ENCODE measurements at places on chromosomes 4 and X.

GRCh38 chr4:163818673-163819072 lies 324.2 kb downstream of the TMA16 start:
- no peak for DNase-seq

DNA sequence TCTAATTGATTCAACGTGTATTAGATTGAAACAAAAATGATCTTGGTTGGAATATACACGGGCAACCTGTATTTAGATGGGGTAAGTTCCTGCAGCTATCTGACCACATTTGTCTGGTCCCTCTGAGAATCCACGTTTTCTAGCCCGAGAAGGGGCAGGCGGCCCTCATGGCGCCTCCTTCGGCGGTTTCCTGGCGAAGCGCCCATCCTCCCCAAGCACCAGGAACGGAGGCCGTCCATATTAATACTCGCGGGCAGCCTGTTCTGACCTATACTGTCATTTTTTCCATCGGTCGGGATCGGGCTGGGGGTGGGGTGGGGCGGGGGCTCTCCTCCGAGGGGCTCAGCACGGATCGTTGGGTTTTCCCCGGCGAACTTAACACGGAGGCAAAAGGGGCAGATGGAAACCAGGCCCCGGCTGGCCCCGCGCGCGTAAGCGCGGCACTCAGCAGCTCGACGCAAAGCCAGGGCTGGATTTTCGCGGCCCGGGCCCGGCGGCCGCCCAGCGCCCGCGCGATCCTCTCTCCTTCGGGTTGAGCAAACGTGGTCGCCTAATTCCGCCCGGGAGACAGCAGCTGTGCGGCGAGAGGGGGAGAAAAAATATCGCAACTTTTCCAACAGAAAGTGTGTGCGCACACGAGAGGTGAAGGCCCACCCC lies 77.2 kb upstream of the BCOR start:
- DNase-seq: no peak

GRCh38 chr4:533318-534100 lies 34.5 kb downstream of the PIGG start:
- DNase-seq: no peak

DNA sequence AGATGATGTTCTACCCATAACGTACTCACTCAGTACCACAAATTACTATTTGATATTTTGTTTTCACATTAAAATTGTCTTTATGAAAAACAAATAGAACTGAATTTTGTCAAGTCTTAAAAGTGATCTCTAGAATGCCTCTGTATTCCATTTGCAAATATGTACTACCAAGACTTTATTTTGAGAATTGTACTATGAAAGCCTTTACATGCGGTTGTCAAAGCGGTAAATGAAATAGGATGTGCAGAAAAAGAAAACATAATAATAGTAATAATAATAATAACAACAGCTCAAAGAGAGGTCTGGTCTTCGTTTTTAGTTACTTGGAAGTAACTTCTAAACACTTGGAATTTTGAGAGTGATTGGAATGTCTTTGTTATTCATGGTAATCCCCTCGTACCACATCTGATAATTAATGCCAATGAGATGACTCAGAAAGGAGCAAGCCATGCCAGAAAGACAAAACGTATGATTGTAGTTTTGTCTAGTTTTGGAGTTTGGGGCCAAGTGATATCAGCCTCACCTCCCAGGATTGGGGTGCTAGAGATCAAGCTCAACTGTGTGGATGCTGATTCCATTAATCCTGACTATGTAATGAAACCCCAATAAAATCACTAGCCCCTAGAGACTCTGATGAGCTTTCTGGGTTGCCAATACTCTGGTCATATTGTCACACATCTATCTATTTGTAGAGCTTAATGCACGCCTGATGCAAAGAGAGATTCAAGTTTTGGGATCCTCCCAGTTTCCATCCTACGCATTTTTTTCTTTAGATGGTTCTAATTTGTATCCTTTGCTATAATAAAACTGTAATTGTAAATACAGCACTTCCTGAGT lies 20.2 kb upstream of the CTSO start:
- no peak for DNase-seq

DNA sequence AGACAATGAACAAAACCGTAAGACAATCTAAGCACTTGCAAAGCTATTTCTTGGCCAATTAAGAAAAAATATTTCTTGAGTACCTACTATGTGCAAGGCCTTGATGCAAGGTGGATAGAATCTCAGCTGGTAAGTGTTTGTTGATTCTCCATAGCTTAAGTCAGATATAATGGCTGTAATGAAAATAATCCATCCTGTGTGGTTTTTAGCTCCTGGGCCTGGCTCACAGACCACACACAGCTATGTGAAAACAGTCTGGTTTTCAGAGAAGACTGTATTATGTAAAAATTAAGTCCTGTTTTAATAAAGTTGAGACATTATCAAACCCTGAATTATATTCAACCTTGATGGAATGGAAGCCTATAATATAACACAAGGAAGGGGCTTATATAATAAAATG lies 7.8 kb upstream of the DDIT4L start:
- no peak for DNase-seq

GRCh38 chrX:94932278-94932965 lies 1258.4 kb downstream of the FAM133A start:
- no peak for DNase-seq

GRCh38 chrX:69077895-69078455 lies 87.3 kb downstream of the PJA1 start:
- DNase-seq: no peak

DNA sequence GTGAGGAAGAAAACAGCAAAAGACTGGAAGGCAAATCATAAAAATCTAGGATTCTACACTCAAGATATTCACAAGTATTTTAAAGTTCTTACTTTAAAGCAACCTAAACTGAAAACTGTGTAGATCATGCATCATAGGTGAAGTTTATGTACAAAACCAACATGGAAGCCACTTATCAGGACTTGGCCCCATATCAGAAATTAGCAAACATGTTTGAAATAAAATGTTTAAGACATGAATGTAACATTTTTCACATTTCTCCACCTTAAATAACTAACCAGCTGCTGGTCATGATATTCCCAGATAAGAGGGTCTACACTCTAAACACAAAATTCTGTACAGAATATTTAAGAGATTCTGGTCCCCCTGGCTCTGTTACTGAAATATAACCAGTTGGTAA lies 38.5 kb downstream of the APBB2 start:
- no peak for DNase-seq

- DNase-seq: no peak
Observed at GRCh38 chr4:82799006-82799881, 648 bp upstream of the SCD5 start.

- peak; percentile 18 for DNase-seq
Observed at GRCh38 chr4:88211473-88212252, 53.2 kb upstream of the ABCG2 start.

GRCh38 chr4:3529363-3529762 lies 2.9 kb downstream of the LRPAP1 start:
- DNase-seq: no peak
